ENCODE measurements at places on chromosomes 12 and 14.

GRCh38 chr12:5623411-5623810 lies 191.5 kb downstream of the NTF3 start:
- no peak for DNase-seq

- DNase-seq: no peak
These were observed 70.1 kb upstream of the MAP1LC3B2 start for GRCh38 chr12:116489116-116489515.

GRCh38 chr12:116821291-116821690 lies 60.0 kb downstream of the HRK start:
- DNase-seq: no peak

- no peak for DNase-seq
These were observed 65.0 kb downstream of the TESC start for GRCh38 chr12:117034249-117034648.

GRCh38 chr12:115030017-115030416 lies 346.0 kb upstream of the TBX3 start:
- no peak for DNase-seq

- no peak for DNase-seq
These were observed 7.7 kb upstream of the BCL7A start for GRCh38 chr12:122013791-122014590.

DNA sequence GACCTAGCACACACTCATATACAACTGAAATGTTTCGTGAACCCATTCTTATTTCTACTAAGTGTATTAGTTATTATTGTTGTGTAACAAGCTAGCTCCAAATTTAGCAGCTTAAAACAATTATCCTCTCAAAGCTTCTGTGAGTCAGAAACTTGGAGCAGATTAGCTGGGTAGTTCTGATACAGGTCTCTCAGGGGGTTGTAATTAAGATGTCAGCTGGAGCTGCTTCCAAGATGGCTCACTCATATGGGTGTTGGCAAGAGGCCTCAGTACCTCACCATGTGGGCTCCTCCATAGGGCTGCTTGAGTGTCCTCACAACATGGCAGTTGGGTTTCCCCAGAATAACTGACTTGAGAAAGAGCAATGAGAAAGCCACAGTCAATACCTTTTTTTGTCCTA lies 9.8 kb downstream of the GPR135 start:
- DNase-seq: no peak

DNA sequence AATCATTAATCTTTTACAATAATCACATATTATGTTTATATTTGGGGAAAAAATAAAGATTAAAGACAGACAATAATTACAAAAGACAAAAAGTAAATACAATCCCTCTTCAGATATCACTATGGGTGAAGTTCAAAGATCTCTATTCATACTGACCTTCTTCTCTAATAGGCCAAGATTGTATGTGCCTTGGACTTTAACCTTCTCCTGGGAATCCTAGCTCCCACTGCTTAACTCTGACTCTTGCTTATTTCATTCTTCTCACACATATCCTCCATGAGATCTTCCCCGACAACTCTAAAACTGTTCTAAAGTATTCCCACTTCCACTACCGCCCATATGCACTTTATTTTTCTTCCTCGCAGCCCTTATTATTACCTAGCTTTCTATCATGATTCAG lies 83.8 kb downstream of the EEA1 start:
- DNase-seq: no peak

DNA sequence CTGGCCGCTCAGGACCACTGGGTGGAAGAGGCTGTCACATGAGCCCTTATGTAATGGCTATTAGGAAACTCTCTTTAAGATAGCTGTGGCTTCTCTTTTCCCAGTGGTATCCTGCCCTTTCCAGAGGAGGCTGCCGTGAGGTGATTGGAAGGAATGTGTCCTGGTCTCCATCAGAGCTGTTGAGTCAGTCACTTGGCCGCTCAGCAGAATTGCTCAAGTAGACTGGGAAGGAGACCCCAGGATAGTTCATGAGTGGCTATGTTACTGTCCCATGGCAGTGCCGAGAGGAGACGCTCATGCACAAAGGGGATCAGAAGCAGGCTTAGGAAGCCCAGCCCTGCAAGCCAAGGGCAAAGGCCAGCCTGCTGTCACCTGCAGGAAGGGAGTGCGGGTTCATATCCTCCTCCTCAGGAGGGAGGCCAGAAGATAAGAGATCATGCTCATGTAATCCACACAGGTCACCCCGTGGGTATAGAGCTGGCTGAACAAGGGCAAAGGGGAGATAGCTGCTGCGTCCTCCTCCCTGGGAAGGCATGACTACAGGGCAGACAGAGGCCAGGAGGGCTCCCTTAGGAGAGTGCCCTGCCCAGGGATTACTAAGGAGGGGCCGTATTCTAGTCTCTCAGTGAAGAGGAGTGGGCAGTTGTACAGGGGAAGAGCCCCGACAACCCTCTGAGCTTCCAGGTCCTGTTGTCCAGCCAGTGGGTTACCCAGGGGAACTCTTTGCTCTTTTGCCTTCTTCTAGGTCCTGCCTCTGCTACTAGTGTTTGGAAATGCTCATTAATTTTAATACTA lies 137.0 kb upstream of the MAX start:
- no peak for DNase-seq

Measured in esophagus squamous epithelium (tissue), 5 donors.